ENCODE measurements at places on chromosomes 6 and 20. TPM values are rescaled to one million over a fixed set of nuclear protein-coding genes. Genes with fewer than 3 reads are reported as not detected.

METTL24 gene
- polyA plus RNA-seq, result 0.23 TPM

SNAP91 gene
- 1.3 TPM for polyA plus RNA-seq

SLC52A3 gene
- 0.61 TPM for polyA plus RNA-seq

SLCO4A1 gene
- 0.26 TPM for polyA plus RNA-seq

BMP2 gene
- 2.6 TPM for polyA plus RNA-seq

PDE7B gene
- 7.1 TPM for polyA plus RNA-seq

HRH3 gene
- polyA plus RNA-seq, result 2.2 TPM

BMP5 gene
- polyA plus RNA-seq, result 9.0 TPM

DNAAF9 gene
- polyA plus RNA-seq, result 17.4 TPM

GABRR1 gene
- 1.1 TPM for polyA plus RNA-seq

DNA sequence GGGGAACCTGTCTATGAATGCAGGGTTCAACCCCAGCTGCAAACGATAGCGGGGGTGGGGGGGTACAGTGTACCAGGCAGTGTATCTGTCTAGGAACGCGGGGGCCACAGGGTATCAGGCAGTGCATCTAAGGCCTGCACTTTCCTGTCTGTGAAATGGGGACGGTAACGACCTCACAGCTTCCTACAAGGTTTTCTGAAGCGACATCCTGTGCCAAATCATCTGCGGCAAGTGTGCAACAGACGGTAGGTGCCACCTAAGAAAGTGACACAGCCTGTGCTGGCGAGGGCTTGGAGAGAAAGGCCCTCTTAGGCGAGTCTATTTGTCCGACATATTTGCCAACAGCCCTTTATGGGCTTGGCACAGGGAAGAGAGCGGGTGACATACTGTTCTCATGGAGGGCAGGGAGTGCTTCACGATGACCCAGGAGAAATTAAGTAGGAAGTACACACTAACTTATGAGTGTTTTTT lies 3.8 kb downstream of the DIDO1 start:
- DNase-seq, result no peak

DNA sequence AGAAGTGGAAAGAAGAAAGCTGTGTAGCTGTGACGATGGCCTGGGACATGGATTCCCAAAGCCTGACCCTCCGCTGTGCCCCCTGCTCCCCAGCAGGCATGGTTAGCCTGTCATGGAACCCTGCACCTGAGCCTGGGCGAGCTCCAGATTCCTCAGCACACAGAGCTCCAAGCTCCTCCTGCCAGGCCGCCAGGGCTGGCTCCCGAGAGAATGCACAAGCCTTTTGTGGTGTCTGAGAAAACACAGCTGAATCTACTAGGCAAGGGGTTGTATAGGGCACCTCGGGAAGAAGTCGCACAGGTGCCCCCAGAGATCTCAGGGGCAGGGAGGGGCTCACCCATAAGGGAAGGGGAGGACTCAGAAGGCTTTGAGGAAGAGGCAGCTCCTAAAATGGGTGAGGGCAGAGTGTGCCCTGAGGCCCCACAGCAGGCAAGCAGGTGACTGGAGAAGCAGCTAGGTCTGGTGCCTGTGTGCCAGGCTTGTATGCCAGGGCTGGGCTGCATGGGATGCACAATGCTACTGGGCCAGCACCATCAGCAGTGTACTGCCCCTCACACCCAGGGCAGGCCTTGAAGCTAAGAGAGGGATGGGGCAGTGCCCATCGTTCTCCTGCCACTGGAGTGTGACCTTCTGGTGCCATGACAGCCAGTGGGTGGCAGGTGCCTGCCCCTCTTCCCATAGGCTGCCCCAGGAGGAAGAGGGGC lies 64.3 kb upstream of the CD93 start:
- no peak for DNase-seq

DNA sequence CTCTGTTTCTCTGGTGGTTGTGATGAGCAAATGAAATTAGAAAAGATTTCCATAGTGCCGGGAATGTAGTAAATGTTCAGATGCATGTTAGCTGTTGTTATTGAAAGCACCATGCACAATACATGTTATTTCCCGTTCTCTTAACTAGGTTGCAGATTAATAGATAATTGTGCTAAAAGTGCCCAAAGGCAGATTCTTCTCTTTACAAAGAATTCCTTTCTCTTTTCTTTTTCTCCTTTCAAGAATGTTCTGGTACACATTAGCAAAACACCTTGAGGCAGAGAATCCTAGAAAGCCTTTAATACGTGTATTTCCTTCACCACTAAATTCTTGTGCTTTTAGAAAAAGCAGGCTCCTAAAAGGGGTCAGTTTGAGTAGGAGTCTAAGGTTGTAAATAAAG lies 121.1 kb upstream of the ASF1A start:
- no peak for DNase-seq

GRCh38 chr6:139982195-139982594 lies 607.7 kb upstream of the CITED2 start:
- no peak for DNase-seq

DNA sequence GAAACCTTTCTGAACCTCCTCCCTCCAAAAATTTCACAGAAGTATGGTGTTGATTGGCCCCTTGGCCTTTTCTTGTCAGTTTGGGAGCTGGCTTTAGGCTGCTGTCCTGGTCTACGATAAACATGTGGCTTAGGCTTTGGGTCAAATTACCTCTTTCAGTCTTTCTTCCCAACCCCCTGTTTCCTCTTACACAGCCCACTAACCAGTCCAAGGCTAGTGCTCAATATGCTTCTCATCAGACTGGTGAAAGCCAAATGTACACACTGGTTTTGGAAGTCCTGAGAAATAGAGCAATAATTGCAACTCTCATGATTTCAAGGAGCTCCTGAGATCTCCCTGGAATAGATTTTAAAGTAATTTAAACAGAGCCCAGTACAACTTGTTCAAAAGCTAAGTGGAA lies 933.7 kb upstream of the GJE1 start:
- no peak for DNase-seq

DNA sequence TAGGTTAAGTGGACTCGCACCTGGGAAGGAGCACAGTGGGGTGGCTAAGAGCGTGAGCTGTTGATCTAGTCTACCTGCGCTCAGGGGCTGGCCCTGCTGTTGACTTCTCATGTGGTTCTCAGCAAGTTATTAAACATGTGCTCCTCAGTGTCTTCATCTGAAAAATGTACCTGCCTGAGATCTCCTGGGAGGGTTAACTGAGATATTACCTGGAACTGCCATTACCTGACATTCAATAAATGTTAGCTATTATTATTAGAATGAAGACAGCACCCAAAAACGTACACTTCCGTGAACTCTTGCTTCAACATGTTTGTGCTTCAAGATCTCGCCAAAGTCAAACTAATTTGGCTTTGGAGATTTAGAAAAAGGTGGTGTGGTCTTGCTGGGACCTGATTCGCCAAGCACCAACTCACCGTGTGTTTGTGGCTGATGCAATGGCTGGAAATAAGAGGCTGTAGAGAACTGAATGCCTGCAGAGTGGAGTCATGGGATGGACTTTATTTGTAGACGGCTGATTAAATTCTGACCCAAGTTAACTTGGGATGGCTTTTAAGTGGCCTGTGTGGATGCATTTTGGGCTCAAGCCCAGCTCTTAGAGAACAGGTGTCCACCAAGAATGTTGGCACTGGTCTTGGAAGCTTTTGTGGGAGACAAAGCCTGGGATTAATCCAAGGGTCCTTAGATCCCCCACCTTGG lies 692.9 kb downstream of the QKI start:
- DNase-seq, result no peak

GRCh38 chr6:208938-209337 lies 83.3 kb upstream of the DUSP22 start:
- DNase-seq, result no peak

GRCh38 chr20:44471481-44471882 lies 4.2 kb upstream of the TTPAL start:
- no peak for DNase-seq

GRCh38 chr6:32603888-32604287 lies 14.2 kb upstream of the HLA-DRB1 start:
- DNase-seq, result no peak

DNA sequence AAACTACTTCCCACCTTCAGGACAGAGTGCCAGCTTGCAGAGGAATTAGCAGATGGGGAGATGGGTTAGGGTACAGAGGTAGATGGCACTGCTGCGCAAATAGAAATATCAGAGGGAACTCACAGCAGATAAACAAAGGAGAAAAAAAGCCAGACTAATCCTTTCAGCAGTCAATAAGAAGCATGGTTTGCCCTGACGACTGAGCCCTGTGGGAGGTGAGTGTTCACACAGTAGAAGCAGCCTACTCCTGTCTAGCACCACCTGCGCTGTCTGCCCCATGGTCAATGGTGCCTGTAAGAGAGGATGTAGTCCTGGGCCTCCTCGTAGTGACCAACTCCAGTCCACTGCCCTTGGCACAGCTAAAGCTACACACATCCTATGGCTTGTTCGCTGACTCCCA lies 174.1 kb downstream of the IBTK start:
- DNase-seq, result no peak

DNA sequence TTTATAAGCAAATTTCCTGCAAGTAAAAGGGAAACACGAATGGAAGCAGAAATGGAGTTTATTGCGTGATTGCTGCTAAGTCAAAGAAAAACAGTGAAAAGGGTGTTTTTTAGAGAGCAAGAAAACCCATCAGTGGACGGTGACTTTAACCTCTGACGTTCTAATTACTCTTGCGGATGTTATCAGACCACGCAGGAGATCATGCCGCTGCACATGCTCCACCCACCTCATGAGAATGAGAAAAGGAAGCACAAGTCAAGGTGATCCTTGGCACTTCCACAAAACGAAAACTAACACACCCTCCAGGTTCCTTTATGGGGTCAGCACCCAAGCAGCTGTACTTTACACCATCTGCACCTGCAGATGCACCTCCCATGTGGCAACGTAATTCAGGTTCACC lies 45.0 kb downstream of the LYRM4 start:
- no peak for DNase-seq

DNA sequence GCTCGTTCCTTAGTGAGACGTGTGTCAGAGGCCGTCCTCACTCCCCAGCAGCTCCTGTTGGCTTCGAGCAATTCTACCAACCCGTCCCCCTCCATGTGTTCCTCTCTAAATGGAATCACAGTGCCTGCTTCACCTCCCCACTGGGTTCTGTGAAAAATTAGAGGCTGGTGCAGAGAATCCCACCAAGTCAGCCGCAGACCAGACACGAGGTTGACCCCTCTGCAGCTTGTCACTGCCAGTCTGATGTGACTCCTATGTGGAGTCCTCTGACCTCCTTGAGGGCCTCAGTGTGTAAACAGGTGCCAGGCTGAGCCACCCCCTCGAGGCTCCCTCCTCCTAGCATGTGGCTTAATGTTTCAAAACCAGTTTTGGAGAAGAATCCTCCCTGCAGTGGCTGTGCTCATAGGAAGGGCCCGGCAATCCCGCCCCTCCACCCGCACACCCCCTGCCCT lies 12.6 kb upstream of the IRF4 start:
- no peak for DNase-seq

- no peak for DNase-seq
Measured at GRCh38 chr20:16526433-16527380, 46.5 kb downstream of the KIF16B start.

DNA sequence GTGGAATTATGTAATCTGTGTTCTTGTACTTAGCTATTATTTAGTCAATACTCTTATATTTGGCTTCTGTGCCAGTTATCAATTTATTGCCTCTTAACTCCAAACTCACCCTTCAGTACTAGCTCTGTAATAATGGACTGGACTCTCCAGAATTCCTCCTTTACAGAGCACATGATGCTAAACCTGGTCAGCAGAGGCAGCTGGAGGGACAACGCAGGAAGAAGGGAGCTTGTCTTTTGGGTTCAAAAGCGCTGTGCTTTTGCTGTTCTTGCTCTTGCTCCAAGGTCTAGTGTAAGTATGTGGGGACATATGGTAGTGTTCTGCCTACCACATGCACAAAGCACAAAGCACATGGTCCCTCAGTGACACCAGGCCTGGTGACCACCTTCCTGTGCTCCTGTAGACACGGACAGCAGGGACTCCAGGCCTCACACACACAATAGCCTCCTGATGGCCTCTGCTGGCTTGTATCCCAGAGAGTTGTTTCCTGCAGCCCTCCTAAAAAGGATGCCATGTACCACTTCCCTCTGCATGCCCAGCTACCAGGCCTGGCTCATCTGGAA lies 46.1 kb downstream of the CHD6 start:
- no peak for DNase-seq

DNA sequence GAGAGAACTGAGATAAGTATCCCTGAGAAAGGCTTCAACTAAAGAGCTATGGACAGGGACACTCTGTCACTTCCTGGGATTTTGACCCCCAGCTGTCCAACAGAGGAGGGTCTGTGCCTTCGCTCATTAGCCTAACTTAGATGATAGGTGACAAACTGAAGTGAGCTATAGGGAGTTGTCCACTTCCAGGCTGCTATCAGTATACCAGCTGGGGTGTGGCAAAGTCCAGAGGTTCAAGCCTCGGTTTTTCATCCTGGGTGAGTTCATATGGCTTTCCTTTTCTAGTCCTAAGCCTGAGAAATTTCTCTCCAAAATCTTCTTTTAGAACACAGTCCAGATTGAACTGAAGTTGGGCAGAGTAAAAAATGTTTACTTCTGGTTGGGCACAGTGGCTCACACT lies 5.9 kb upstream of the PAQR8 start:
- DNase-seq, result no peak

DNA sequence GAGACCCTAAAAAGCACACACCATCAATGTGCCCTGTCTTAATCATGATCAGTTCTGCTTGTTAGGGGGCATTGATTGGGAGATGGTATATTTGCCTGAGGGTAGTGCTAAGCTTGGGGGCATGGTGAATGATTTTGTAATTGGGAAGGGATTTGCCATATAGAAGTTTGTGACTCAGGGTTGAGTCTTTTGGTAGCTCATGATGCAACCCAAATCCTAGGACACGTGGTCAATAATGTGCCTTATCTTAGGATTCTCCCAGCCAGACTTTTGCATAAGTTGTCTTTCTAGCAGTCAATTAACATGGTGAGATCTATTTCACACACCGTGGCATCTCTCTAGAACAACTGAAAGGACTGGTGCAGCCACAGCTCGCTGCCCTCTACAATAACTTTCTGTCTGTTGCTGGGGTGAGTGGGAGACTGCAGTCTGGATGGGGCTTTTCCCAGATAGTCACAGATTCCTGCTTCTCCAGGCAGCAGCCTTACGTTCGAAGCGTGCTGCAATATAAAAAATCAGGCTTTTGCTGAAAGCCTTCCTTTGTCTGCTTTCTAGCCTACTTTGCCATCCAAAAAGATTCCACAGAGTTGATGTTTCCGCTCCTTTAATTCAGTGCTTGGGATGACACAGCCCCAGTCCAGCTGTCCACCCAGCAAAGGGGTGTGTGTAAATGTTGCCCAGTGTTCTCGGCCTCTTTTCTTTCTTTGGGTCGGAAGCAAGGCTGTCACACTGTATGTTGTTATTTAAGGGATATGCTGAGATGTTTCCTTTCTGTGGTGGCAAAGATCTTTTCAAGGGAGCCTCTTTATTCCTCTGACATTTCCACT lies 58.9 kb downstream of the ID4 start:
- DNase-seq, result no peak

Data from hindlimb muscle (tissue), 1 donor.